ENCODE measurements at places on chromosomes 4 and X. TPM values are rescaled to one million over a fixed set of nuclear protein-coding genes. Genes with fewer than 3 reads are reported as not detected.
A peak's percentile ranks its signal among the peaks of the same experiment; 100 is the strongest.

DNA sequence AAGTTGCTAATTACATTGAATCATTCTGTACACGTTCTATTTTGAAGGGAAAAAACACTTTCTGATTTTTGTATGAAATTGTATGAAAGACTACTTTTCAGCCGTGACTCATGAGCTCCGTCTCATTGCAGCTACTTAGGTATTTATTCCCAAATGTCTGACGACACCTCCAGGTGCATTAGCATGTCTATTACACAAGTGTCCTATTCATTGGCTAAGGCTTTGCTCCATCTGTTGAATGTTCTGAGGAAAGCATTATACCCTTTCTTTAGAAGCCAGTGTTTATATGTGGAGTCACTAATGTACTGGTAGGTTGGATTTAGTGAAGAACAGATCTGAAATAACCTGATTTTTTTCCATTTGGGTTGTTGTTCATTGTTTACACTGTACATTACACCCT lies 51.8 kb downstream of the MAP7D3 start:
- no peak for DNase-seq

- no peak for DNase-seq
These were observed 26.3 kb upstream of the PPP2R2C start for GRCh38 chr4:6498511-6499237.

- DNase-seq = no peak
These were observed 1526.2 kb downstream of the RPA4 start for GRCh38 chrX:98409867-98410266.

DNA sequence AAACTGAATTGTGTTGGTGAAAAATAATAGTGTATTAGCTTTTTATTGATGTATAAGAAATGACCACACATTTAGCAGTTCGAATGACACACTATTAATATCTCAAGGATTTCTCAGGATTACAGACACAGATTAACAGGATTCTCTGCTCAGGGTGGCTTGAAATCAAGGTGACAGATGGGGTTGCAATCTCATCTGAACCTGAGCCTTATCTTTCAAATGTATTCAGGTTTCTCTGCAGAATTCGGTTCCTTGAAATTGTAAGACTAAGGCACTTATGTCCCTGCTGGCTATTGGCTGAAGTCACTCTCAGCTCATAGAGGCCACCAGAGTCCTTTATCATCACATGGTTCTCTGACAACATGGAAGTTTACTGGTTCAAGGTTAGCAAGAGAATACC lies 1780.1 kb downstream of the ARAP2 start:
- no peak for DNase-seq

DNA sequence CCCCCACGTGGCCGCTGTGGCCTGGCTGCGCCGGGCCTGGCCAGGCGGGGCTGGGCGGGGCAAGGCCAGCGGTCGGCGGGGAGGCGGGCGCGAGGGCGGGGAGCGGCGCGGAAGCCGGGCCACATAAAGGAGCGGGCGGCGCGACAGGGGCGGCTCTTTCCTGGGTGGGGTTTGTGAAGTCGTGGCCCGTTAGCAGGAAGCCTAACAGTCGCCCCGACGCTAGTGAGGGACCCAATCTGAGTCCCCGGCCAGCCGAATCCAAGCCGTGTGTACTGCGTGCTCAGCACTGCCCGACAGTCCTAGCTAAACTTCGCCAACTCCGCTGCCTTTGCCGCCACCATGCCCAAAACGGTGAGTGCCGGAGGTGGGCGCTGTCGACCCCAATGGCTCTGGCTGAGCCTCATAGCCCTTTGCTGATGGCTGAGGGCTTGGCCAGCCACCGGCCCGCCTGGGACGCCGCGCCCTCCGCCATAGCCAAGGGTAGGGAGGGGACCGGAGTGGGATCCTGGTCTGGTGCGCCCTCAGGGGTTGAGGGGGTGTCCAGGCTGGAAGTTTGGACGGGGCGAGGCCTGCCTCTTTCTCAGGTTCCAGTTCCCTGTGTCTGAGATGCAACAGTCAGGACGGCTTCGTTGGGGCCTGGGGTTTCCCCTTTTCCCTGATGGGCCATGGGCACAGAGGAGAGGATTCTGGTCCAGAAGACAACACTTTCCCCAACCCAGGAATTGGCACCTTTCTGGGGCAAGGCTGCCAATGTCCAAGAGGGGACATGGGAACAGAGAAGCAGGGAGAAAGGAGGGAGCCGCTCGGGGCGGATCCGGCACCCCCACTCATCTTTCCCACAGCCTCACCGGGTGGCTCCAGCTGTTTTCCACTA lies at the start of gene MSN:
TSS of gene MSN (plus strand) at position 152 of the 874 bp plus-strand sequence. CDS start at position 340, 188 bp downstream.
- DNase-seq = peak; percentile 85

DNA sequence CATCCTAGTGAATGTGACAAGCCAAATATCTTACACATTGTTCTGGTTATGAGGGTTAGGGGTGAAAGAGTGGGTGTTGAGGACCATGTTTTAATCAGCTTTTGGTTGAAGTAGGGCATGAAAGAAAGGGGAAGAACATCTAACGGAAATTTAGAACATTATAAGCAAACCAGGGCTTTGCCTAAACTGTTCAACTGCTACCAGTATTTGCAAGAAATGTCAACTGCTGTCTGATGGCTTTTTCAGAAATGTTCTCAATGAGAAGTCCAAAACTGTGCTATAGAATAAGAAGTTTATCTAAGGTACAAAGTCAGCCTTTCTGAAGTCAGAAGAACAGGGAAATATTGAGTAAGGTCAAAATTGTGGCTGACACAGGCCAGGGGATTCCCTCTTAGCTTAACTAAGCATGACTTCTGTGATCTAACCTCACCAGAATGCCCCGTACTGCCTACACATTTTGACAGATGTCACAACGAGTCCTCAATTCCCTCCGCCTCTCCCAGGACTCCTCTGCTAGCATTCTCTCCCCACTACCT lies 67.1 kb downstream of the DTHD1 start:
- no peak for DNase-seq

- DNase-seq = peak; percentile 72
These were observed 22.3 kb downstream of the AMOT start for GRCh38 chrX:112818114-112819007.

The GPR34 gene
- total RNA-seq = not detected

GRCh38 chr4:130855533-130855932 lies 1759.6 kb downstream of the C4orf33 start:
- no peak for DNase-seq

GRCh38 chr4:120232050-120232449 lies 165.4 kb upstream of the MAD2L1 start:
- no peak for DNase-seq

- DNase-seq = no peak
These were observed 15.0 kb upstream of the NHSL2 start for GRCh38 chrX:71895607-71896006.

- peak; percentile 62 for DNase-seq
These were observed 648 bp downstream of the GRK4 start for GRCh38 chr4:2963966-2964471.

DNA sequence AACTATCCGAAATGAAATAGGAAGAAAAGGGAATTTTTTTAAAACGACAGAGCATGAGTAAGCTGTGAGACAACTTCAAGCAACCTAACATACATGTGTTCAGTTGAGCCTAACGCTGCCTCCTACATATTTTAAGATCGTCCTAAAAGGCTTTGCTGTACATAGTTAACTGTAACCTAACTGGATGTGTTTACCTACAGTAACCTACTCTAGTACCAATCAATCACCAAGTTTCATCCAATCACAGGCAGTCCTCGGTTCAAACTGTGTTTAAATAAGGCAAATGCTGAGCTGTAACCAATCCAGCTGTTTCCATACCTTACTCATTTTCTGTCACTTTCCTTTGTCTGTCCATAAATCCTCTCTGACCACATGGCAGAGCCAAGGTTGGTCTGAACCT lies 17.1 kb downstream of the RCHY1 start:
- DNase-seq = no peak

DNA sequence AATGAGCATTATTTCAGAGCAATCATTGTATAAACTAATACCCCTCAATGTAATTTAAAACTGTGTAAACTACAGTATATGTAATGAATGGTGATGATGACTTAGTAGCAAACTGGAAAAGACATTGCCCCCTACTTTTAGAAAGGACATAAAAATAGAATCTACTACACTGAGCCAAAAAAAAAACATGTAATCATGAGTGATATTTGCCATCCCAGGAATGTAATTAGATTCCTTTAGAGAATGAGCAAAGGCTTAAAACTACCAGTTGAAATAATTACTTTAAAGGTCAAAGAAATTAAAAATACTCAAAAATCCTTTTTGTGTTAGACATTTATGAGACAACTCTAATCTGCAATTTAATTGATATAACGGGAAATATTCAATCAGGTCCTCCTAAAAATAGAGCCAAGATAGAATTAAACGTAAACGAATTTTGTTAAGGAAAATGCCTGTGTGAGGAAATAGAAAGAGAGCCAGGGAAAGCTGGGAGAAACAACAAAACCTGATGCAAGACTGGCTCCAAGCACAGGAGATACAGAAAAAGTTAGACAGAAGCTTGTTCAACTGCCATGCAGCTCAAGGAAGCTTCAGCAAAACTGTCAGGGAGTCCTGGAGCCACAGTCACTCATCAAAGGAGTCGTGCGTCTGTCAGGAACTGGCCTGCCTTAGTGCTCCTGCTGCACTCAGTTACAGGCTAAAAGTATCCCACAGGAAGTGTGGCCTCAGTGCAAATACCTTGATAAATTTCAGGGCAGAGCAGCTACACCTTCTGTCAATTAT lies 655.7 kb upstream of the INTU start:
- DNase-seq = peak; percentile 57

All from endodermal cell (in vitro differentiated cells).